ENCODE measurements at places on chromosomes 7 and 10.
A peak's percentile ranks its signal among the peaks of the same experiment; 100 is the strongest.

DNA sequence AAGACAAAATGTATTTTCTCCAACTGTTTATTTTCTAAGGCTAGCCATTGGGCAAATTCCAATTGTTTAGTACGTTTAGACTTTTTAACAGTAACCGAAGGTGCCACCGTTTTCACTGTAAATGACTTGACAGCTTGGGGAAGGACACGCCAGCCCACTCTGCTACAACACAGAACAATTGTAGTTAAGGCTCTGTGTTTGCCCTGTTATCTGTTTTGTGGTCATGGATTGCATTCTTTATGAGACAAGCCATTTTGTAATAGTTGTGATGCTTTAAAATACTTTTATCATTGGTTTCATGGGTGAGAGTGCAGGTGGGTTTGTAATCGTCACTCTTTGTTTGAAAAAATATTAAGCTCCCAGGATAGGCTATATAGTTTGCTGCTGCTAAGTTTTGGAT lies 6.6 kb upstream of the PITRM1 start:
- no peak for DNase-seq

GRCh38 chr10:59803714-59804113 lies 50.5 kb upstream of the MRLN start:
- no peak for DNase-seq

- no peak for DNase-seq
Observed at GRCh38 chr7:81167934-81168333, 249.1 kb upstream of the SEMA3C start.

GRCh38 chr10:117938104-117938503 lies 108.6 kb downstream of the RAB11FIP2 start:
- DNase-seq, result no peak

DNA sequence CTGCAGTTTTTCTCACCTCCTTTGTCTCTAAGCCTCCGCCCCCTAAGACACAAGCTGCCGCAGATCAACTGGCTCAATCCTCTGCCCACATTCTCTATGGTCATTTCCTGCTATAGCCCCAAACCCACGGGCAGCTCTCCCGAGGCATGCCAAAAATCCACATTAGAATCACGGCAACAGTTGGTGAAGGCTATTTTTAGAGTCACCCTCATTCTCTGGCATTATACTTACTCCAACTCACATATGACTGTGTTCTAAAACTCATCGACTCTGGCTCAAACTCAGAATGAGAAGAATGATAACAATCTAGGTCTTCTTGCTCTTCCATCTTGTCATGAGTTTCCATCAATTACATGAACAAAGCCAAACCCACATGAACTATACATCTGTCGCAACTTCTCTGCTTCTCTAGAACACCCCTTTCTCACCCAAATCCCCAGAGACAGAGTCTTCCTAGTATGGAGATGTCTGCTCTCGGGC lies 10.9 kb upstream of the KIAA1549 start:
- no peak for DNase-seq

DNA sequence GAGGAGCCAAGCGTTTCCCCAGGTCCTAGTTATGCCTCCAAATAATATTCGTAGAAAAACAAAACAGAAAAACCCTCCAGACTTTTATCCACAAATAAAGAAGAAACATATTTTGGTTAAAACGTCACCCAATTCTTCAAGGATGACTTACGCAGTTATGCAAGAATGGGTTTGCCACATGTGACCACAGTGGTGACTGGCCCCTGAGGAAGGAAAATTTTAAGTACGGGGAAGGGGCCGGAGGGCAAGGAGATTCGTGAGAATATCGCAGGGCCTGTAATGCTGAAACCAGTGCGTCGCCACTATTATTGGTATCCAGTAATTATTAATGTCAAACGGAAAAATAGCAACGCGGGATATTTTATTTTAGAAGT lies 537 bp upstream of the MRPS24 start:
- no peak for DNase-seq

GRCh38 chr7:123797673-123798531 lies 47.1 kb upstream of the HYAL4 start:
- DNase-seq, result peak; percentile 67

DNA sequence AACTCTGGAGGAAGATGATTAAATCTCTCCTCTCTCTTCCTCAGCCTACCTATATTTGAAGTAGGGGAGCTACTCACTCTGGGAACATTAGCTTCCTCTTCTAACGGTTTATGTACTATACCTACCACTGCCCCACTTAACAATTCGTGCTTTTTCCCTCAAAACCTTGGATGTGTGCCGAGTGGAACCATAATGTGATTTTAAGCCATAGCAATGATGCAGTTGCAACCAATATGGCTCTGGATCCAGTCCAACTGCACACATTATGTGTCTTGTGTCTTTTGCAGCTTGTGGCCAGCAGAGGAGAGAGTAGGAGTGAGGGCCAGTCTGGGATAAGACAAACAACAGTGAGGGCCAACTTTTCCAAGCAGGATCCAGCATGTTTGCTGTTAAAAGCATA lies 170.7 kb downstream of the GATA3 start:
- DNase-seq, result no peak

- no peak for DNase-seq
Observed at GRCh38 chr10:88271761-88272543, 311.2 kb downstream of the RNLS start.

Measured in NCI-H1417 (cell line).